ENCODE measurements at places on chromosomes 13 and 19.

DNA sequence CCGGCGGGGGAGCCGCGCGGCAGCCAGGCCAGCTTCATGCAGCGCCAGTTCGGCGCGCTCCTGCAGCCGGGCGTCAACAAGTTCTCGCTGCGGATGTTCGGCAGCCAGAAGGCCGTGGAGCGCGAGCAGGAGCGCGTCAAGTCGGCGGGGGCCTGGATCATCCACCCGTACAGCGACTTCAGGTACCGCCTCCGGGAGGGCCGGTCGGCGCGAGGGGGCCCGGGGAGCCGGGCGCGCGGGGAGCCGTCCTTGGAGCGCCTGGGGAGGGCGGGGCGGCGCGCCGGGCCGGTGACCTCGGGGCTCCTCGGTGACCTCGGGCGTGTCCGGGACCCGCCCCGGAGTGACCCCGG lies 690 bp downstream of the HCN2 start:
- DNase-seq = no peak

GRCh38 chr13:33678906-33679657 lies 138.9 kb upstream of the RFC3 start:
- DNase-seq = no peak

DNA sequence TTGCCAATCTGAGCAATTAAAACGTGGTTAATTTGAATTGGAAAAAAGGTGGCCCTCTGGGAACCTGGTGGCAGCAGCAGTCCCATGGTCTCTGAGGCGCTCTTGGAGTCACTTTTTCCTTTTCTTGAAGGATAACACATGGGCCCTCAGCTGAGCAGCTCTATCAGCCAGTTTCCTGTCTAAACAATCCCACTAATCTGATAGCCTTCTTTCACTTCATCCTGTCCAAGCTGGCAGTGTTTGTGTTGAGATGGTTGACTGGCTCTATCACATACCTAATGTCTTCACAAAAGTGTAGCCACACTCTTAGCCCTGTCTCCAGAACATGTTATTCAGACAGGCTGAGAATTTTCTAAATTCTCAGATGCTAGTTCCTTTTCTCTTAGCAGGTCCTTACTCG lies 10.7 kb downstream of the MZT1 start:
- DNase-seq = no peak

DNA sequence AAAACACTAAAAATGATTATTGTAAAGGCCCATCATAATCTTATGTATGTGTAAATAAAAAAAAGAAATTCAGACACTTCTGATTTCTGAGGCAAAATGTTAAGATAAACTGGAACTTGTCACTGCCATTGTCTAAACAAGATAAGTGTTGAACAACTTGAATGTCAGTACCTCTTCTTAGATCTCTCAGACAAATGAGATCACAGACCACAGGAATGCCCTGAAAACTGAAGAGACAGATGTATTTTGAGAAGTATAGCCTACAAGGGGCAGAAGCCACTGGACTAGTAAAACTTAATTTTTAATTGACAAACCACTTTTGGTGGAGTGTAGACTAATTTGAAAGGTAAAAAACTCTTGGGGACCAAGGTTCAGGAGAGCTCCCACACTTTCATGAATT lies 375.5 kb upstream of the SLITRK5 start:
- DNase-seq = no peak

DNA sequence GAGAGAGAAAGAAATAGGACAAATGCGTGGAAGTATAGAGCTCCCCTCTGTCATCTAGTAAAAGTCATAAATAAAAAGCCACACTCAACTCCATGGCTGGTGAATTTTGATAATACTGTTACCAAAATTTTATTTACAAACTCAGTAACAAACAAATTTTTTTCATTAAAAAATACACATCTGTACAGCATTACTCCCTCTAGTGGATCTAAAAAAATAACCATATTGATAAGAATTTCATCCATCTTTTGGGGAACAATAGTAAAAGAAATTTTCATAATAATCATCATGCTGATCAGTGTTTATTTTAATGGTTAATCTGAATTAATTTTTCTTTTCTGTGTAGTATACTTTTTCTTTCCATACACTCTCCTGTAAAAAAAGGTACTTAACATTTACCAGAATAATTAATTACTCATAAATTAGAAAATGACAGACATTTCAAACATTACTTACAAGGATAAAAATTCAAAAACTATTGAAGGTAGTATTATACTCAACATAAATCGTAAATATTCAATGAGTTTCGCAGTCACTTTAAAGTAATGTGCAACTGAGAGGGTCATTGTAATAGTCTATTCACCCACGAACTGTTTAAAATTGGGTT lies 173.5 kb upstream of the LSM14A start:
- DNase-seq = peak; percentile 26

- DNase-seq = no peak
These were observed 6.5 kb downstream of the SYCE2 start for GRCh38 chr19:12912571-12912970.

DNA sequence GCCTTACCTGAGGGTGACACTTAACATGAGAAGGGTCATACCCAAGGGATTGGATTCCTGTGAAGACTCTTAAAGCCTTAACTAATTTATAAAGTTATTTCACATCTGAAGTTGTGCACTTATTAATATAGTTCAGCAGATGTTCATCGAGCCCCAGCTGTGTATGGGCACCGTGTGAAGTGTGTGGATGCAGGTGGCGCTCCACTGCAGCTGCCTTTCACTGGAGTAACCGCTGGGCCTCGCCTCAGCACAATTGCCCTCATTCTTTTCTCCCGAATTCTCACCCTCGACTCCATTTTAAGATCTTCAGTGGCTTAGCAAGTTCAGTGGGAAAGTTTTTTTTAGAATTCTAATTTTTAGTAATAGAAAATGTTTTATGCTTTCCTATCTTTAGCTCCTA lies 66.2 kb downstream of the DPY19L3 start:
- no peak for DNase-seq

DNA sequence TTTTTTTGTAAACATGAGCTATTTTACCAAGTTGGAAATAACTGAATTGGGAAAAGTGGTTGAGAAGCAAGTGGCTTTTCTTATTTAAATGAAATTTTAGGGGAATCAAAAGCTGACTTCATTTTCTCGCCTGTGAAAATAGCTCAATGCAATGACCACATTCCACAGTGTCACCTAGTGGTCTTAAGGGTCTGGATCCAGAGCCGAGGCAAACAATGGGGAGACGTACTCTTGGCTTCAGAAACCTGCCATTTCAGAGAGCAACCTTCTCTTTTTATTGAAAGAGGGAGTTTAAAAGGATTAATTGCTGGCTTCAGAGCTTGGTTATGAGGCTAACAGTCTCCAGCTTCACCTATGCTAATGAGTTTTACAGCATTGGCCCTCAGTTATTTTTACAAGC lies 39.7 kb upstream of the RXFP2 start:
- DNase-seq = no peak

DNA sequence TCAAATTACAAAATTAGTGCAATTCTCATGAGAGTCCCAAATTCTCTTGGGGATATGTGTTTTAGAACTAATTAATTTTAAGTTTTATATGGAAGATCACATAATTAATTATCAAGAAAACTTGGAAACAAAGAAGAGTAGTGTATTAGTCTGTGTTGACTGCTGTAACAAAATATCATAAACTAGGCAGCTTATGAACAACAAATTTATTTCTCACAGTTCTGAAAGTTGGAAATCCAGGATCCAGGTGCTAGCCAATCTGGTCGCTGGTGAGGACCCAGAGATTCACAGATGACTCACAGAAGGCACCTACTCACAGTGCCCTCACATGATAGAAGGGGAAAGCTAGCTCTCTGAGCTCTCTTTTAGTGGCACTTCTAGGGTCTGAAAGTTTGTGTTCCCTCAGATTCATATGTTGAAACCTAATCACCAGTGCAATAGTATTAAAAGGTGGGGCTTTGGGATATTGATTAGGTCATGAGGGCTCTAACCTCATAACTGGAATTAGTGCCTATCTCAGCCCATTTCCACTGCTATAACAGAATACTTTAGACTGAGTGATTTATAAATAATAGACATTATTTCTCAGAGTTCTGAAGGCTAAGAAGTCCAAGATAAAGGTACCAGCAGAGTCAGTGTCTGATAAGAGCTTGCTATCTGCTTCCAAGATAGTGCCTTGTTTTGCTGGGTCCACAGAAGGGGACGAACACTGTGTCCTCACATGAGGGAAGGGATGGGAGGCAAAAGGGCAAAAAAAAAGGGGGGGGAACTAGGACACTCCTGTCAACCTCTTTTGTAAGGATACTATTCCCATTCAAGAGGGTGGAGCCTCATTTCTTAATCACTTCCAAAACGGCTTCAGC lies 1.5 kb upstream of the ARGLU1 start:
- DNase-seq = no peak

GRCh38 chr19:615619-616018 lies 17.7 kb downstream of the POLRMT start:
- no peak for DNase-seq

GRCh38 chr19:6199240-6199994 lies 64.0 kb downstream of the ACSBG2 start:
- peak; percentile 98 for DNase-seq

DNA sequence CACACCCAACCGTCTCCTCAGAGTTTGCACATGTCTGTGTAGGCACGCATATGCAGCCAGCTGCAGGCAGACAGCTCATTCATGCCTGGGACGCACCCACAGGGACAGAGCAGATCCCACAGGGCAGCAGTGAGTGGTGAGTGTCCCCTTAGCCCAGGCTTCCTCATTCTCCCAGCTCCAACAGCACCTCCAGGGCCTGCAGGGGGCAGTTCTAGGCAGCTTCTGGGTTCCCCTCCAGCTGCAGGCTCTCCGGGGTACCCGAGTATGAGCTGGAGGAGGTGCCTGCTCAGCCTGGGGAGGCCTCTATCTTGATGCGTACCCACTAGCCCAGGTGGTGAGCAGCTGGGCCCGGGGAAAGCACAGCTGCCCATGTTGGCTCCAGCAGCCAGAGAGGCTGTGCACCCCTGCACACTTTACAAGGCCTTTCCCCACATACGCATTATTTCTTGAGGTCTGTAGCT lies 1.3 kb upstream of the SHANK1 start:
- DNase-seq = peak; percentile 97

DNA sequence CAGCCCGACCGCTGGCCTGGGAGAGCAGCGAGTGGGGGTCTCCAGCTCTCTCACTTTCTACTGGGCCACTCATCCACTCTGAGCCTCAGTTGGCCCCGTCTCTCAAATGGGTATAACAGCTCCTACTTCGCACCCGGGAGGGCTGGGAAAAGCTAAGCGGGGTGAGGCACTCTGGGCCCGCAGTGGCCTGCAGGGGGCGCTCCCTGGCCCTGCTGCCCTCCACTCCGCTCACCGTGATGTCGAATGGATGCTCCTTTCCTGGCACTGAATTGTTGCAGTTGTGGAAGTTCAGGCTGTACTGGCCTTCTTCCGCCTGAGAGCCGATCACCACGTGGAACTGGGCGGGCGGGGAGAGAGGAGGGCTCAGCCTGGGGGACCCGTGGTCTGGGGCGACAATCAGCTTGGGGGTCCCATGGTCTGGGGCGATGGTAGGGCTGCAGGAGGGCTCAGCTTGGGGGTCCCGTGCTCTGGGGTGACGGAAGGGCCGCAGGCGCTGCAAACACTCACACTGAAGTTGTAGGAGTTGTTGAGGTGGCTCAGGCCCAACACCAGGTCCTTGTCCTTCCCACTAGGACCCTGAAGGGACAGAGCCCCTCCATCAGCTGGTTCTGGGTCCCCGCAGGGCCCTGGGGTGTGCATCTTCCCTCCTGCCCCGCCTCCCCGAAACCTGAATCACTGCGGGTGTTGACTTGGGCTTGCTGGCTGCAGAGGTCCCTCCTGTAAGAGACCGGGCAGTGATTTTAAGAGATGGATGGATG lies 3.9 kb downstream of the GPR108 start:
- DNase-seq = no peak

GRCh38 chr13:38463048-38463447 lies 113.4 kb downstream of the UFM1 start:
- DNase-seq = no peak

DNA sequence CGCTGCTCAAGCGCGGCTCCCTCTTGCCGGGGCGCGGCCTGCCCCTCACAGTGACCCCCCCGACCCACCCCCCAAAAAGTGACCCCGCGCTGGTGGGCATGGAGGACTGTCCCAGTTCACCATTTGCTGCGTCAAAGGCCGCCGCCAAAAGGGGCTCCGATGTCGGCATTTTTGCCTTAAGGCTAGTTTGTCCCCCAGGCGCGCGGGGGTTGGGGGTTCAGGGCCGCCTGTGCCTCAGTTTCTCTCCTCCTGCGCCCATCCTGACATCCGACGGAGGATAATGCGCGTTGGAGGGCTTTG lies 17.1 kb downstream of the NFIX start:
- no peak for DNase-seq

DNA sequence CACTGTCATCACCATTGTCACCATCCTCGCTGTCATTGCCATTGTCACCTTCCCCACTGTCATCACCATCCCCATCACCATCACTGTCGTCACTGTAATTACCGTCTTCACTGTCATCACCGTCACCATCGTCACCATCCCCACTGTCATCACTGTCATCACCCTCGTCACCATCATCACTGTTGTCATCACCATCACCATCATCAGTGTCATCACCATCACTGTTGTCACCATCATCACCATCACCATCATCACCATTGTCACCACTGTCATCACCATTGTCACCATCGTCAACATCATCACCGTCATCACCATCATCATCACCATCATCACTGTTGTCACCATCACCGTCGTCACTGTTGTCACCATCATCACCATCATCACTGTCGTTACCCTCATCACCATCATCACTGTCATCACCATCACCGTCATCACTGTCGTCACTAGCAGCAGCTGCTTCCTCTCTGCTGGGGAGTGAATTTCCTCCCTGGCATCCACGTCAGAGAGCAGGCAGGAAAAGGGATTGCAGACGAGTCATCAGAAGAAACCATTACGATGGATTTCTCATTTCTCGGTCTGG lies 27.3 kb downstream of the TMEM255B start:
- DNase-seq = peak; percentile 5

DNA sequence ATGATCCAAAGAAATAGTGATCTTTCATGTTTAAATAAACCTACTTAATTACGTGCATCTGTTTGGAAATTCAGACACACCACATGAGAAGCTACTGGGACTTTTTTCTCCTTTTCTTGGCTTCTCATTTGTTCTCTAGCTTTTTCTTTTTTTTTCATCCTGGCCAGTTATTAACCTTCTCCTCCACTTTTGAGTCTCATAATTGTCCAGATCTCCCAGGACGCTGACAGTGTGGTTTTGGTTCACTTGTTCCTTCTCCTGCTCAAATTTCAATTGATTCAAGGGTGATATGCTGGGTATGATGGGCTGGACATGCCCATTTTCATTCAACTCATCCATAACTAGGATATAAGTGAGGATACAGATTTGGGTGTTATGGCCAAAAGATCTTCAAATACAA lies 152.3 kb downstream of the TM9SF2 start:
- DNase-seq = no peak
